ENCODE measurements at places on chromosomes 7 and 10. TPM values are rescaled to one million over a fixed set of nuclear protein-coding genes. Genes with fewer than 3 reads are reported as not detected.

Gene KCNMA1
- 1.2 TPM for total RNA-seq

Gene NPC1L1
- 0.11 TPM for total RNA-seq

DNA sequence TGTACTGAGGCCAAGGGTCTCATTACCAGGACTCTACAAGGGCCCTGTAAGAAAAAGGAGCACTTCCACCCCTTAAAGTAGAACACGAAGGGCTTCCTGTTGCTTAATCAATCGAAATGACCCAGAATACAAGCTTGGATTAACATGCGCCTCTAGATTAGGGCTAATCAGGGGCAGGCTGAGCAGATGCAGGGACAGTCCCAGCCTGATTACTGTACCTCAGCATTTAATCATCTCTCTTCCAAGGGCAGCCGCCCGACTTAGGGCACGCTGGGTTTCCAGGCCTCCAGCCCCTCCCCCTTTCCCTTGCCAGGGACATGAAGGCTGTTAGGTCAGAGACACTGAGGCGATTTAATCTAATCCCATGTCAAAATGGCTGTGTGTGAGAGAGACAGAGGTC lies 138.6 kb downstream of the NRF1 start:
- DNase-seq = no peak

DNA sequence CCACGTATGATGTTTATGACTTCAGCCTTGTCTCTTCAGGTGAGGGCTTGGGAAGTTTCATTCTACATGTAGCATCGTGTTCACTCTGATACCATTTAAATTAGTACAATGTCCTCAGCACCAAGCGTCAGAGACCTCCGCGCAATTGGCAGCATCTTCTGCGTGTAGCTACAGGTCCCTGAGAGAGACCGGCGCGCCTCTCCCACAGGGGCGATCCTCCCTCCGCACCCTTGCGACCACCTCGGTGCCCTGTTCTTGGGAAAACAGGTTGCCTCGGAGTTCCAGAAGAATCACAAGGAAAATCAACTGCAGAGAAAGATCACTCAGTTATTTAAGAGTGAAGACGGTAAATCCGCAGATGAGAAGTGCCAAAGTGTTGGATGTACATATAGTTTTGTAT lies 206.2 kb downstream of the GATA3 start:
- DNase-seq = no peak

GRCh38 chr10:101238732-101239105 lies 9.5 kb upstream of the LBX1 start:
- no peak for DNase-seq

DNA sequence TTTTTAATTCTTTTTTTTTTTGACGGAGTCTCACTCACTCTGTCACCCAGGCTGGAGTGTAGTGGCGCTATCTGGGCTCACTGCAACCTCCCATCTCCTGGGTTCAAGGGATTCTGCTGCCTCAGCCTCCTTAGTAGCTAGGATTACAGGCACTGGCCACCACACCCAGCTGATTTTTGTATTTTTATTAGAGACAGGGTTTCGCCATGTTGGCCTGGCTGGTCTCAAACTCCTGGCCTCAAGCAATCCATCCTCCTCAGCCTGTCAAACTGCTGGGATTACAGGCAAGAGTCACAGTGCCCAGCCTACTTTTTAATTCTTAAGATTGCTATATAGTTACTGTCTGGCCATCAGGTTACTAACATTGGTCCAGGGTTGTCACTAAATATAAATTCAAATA lies 59.6 kb downstream of the ZNF277 start:
- DNase-seq = no peak

DNA sequence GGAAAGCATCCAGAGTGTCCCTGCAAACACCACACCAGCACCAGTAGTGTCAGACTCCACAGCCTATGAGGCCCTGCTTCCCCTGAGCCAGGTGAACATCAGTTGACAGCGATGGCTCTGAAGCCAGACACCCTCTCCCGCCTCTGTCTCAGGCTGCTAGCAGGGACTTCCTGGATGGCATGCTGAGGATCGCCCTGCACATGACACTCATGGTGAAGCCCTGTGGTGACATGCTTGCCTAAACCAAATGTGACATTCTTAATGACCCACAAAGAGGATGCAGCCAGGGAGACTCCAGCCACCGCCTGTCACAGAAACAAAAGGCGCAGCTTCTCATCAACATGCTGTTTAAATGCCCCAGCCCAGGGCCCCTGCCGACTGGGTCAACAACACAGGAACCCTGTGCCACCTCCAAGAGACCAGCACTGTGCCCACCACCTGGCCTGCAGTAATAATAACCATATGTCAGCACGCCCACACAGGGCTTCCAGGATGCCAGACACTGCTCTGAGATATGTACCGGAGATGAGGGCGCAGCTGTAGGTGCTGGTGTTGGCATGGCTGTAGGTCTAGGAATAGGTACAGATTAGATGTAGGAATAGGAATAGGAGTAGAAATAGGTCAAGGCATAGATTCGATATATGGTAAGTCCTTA lies 81.3 kb downstream of the GRID1 start:
- DNase-seq = no peak

Data from heart right ventricle (tissue), 16 donors.